ENCODE measurements at places on chromosomes 5 and 9.

DNA sequence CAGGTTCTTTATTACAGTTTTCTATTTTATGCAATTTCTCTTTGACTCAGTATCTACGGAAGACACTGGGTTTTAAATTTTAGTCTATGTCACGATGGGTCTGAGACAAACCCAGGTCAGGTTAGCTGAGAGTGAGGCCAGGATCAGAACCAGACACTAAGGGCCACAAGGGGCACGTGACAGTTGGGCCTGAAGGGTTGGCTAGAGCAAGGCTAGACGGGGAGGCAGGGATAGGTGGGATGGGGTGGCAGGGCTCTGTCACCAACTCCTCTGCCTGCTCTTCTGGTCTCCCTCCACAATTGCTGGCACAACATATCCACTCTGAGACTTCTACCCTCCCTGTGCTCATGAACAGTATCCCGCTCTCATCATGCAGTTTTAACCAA lies 76.4 kb downstream of the MED27 start:
- no peak for DNase-seq

GRCh38 chr9:70034271-70034711 lies 9.4 kb upstream of the MAMDC2 start:
- DNase-seq = no peak

DNA sequence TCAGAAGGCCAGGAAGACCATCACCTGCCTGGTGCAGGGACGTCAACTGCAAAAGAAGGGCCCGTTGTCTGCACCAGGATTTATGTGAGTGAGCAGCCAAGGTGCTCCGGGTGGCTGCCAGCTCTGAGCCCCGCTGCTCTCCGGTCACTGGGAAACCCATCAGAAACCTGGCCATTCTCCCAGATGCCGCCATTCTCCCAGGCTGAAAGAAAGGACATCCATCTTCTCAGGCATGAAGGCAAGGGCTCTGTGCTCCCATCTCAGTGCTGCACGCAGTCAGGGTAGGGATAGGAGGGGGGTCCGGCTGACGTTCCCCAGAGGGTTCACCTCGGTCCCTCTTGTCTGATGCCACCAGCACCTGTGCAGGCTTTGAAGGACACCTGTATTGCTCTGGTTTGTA lies 158.4 kb downstream of the ERCC6L2 start:
- DNase-seq = no peak

GRCh38 chr9:95073042-95073607 lies 244.4 kb downstream of the FANCC start:
- DNase-seq = no peak
